ENCODE measurements at places on chromosomes 5 and 9.

DNA sequence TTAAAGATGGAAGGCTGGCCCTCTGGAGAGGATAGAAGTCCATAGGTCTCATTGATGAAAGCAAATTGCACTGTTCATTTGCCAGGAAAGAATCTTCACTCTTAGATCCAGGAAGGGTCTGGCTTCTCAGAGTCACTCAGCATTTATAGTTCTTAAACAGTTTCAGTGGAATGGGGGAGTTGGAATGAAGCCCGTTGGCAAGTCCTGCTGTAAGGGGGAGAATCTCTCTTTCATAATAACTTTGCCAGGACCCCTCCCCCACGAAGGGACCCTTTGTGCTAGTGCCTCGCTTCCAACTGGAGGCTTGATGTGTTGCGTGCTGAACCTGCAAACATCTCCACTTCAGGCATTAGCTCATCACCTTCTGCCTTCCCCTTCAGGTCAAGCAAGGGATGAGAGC is 57.1 kb downstream of the ENTREP1 start:
- DNase-seq: no peak

DNA sequence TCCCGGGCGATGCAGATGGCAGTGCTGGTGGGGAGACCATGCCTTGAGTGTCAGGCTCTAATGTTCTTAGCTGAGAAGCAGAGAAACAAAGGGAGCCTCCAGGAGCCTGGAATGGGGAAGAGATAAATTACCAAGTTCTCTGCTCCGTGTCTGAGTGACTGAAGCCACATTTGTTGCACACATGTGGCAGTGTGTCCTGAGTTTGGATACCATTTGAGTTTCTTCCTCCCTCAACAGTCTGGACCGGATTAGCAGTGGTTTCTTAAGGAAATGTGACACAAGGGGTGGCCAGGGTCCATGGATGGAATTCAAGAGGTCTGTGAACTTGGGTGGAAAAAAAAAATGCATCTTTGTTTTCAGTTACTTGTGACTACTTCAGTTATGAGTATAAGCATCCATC is 50.7 kb upstream of the GARNL3 start:
- DNase-seq: no peak

GRCh38 chr9:20670395-20670794 is 13.7 kb upstream of the FOCAD start:
- DNase-seq: no peak

- DNase-seq: no peak
Measured at GRCh38 chr5:74295141-74295540, 345.4 kb downstream of the ENC1 start.

DNA sequence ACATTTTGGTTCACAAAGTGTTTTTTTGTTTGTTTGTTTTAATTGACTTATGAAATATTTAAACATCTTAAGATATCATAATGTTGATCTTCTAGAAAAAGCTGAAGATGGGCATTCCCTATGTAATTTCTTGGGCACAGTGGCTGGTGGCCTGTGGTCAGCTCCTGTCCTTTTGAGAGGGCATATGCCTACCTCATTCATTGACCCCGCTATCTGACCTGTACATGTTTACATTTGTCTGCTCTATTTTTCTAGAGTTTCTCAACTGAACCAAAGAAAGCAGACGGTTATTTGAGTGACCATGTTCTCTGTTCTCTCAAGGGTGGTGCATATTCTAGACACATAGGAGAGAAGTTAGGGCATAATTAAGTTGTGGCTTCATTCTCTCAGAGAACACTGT is 5.3 kb downstream of the SGCD start:
- no peak for DNase-seq

DNA sequence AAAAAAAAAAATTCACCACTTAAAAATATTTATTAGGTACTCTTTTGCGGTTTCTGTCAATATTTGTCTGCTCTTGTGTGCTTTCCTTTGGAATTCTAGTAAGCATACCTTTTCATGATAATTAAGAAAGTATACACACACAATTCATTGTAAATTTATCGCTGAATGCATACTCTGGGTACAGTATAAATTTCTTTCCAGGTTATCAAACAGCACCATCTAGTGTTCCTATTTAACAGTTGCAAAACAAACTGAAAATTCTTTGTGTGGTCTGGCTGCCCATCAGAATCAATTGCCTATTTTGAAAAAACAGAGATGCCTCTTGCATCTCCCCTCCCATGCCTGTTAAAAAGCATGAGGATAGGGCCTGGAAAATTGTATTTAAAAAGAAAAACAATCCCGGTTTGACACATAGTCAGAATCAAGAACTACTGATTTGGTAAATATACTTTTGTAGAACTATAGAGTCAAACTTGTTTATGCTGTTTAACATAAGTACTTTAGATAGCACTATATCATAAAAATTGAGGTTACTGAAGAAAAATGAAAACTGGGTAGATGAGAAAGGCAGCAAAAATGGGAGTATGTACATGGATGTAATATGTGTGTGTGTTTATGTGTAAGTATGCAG is 16.2 kb downstream of the PGGT1B start:
- DNase-seq: no peak

- DNase-seq: no peak
Measured at GRCh38 chr5:108061941-108062340, 320.0 kb downstream of the FBXL17 start.

- no peak for DNase-seq
Measured at GRCh38 chr5:53607886-53608285, 47.4 kb downstream of the NDUFS4 start.

- DNase-seq: no peak
Measured at GRCh38 chr5:144207875-144208444, 37.3 kb downstream of the KCTD16 start.

- DNase-seq: no peak
Measured at GRCh38 chr9:137458194-137459151, 661 bp downstream of the NSMF start.

GRCh38 chr9:2787065-2787464 is 56.8 kb downstream of the PUM3 start:
- no peak for DNase-seq

DNA sequence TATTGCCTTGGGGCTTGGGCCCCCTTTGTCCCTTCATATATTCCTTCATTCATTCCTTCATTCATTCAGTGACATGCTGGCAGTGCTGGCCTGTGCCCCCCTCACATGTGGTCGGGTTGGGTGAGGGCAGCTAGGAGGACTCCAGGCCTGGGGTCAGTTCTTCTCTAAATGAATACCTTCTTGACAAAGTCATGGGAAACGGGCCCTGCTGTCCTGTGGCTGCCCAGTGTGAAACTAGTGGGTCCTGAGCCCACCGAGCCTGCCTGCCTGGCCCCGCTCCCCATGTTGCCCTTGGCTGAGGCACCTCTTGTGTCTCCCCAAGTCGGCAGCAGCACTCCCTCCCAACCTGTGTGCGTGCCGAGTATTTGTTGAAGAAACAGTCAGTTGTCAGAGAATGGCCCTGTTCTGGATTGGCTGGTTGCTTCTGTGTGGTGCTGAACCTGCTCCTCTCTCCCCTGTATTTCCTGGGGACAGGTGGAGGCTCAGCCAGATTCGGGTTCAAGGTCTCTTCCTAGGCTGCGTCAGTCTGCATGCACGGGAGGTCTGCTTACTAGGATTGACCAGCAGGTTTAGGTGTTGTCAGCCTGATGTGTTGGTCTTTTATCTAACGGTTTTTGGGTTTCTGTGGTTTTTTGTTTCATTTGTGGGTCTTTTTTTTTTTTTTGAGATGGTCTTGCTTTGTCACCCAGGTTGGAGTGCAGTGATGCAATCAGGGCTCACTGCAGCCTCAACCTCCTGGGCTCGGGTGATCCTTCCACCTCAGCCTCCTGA is 3.0 kb upstream of the CEL start:
- DNase-seq: no peak

DNA sequence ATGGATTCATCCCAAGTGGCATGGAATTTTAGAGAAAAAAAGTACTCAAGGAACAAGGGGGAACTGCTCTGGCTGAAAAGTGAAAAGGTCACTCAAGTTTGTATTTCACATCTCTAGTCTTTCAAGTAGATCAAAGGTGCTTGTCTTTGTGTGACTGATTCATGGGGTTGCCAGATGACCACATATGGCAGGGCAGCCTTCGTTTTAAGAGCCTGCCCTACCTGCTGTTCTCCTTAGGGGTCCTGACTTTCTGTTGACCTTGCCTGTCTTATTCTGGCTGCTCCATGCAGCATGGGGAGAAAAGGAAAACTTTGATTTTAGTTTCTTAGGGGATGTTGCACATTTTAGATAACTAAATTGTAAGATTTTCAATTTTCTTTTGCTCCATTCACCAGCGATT is 877.7 kb downstream of the TLE1 start:
- no peak for DNase-seq

DNA sequence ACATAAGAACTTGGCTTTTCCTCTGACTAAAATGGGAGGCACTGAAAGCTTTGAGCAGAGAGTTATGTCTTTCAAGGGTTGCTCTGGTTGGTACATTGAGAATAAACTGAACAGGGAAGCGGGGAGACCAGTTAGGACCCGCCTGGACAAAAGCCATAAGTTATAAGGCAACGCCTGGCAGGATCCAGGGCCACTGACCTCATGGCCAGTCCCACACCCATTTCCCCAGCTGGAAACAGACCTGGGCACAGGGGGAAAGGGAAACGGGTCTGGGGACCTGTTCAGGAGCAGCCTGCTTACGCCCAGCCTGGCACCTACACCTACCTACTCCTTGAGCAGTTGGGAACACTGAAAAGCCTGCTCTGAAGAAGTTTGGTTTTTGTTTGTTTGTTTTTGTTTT is 1.3 kb downstream of the SPINK4 start:
- DNase-seq: no peak

- no peak for DNase-seq
Measured at GRCh38 chr5:109877670-109878045, 187.9 kb downstream of the MAN2A1 start.

GRCh38 chr5:44387406-44387805 is 1.8 kb downstream of the FGF10 start:
- no peak for DNase-seq

DNA sequence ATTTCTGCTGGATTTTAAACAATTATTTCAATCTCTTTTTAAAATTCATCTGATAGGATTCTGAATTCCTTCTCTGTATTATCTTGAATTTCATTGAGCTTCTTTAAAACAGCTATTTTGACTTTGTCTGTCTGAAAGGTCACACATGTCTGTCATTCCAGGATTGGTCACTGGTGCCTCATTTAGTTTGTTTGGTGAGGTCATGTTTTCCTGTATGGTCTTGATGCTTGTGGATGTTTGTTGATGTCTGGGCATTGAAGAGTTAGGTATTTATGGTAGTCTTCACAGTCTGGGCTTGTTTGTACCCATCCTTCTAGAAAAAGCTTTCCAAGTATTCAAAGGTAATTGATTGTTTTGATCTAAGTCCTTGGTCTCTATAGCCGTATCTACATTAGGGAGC is 39.1 kb downstream of the DENND4C start:
- no peak for DNase-seq

- no peak for DNase-seq
Measured at GRCh38 chr9:6780690-6781089, 22.9 kb downstream of the KDM4C start.

GRCh38 chr9:17990602-17991001 is 411.7 kb downstream of the SH3GL2 start:
- DNase-seq: no peak

DNA sequence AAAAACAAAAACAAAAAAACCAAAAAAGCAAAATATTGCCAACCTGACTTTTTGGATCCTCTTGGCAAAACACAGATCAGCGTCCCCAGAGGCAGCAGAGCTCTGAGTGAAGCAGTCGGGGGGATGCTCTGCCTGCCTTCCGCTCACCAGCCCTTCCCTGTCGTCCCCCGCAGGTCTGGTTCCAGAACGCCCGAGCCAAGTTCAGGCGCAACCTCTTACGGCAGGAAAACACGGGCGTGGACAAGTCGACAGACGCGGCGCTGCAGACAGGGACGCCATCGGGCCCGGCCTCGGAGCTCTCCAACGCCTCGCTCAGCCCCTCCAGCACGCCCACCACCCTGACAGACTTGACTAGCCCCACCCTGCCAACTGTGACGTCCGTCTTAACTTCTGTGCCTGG is 20.7 kb downstream of the LHX2 start:
- no peak for DNase-seq

DNA sequence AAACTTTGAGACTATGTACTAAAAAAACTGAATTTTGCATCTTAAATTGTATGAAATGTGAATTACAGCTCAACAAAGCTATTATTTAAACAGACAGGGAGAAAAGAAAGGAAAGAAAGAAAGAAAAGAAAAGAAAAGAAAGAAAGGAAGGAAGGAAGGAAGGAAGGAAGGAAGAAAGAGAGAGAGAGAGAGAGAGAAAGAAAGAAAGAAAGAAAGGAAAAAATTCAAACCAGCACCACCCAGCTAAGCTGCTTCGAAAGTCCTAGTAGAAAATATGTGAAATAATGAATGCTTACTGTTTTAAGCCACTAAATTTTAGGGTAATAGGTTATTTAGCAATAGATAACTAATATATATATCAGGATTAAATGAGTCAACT is 31.7 kb upstream of the CDK5RAP2 start:
- DNase-seq: no peak

- no peak for DNase-seq
Measured at GRCh38 chr5:154092356-154093141, 53.8 kb downstream of the MFAP3 start.

- DNase-seq: no peak
Measured at GRCh38 chr9:73081979-73082657, 69.5 kb upstream of the ANXA1 start.

GRCh38 chr5:17169507-17169906 is 47.9 kb upstream of the BASP1 start:
- DNase-seq: no peak

DNA sequence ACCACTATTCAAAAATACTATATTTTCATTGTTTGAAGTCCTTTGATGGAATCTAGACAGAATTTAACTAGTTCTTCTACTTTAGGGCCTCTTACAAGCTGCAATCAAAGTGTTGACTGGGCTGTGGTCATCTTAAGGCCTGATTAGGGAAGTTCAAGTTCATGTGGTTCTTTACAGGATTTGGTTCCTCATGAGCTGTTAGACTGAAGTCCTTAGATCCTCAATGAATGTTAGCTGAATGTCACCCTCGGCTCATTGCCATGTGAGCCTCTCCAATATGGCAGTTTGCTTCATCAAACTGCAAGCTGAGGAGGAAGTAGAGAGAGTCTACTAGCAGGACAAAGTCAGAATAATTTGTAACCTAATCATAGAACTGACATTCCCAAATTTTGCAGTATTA is 135.1 kb downstream of the CSNK1G3 start:
- DNase-seq: no peak

DNA sequence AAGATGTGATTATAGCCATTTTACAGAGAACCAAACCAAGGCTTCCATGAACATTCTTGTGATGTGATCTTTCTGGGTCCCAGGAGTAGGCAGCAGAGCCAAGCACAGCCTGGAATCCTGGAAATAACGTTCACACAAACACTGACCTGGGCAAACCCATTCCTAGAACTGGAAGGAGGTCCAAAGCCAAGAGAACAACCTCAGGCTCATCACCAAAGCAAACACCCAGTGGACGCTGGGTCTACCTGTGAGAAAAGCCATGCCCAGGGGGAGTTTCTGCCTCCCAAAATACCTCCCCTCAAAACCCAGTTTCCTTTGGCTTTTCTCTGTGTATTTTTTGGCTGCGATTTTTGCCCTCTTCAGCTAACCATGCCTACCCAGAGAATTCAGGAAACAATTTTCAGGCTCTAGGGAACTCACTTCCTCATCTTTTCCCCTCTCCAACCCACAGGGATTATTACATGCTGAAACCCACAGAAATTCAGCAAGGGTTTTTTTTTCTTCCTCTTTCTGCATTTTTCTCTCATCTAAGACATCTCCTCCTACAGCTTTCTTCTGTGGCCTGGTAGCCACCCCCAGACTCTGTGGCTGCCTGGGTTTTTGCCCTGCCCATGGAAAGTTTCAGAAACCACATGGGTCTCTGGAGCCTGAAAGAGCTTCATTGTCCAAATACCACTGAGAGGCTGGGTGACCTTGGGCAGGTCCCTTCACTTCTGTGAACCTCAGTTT is 75.0 kb downstream of the TNC start:
- no peak for DNase-seq

GRCh38 chr9:117828466-117828865 is 124.3 kb downstream of the TLR4 start:
- no peak for DNase-seq
